ENCODE measurements at places on chromosomes 1 and 21. TPM values are rescaled to one million over a fixed set of nuclear protein-coding genes. Genes with fewer than 3 reads are reported as not detected.

DCST2 gene
- 0.29 TPM for total RNA-seq

PTGFR gene
- total RNA-seq = not detected

- peak; percentile 95 for DNase-seq
These were observed at the start of gene DEDD for GRCh38 chr1:161132410-161133219. Gene DEDD (minus strand): TSS chr1:161132667. CDS start chr1:161124462, 8,205 bp downstream.

DNA sequence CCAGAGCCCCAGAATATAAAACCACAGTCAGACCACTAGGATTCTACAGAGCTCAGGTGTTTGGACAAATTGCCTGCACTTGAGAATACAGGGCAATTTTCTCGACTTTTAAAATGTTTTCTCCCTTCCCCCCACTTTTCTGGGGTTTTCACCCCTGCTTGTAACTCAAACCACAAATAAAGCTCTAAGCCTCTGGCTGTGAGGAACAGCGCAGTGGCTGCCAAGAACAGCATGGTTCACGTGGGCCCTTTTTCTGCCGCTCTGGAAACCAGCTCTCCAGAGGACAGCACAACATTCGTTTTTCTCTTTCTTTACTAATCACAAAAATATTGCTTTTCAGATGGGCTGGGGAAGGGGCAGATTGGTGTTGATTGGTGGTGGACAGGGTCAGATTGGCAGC lies 102.2 kb upstream of the JUN start:
- DNase-seq = no peak

DENND1B gene
- total RNA-seq = 30.3 TPM

DNA sequence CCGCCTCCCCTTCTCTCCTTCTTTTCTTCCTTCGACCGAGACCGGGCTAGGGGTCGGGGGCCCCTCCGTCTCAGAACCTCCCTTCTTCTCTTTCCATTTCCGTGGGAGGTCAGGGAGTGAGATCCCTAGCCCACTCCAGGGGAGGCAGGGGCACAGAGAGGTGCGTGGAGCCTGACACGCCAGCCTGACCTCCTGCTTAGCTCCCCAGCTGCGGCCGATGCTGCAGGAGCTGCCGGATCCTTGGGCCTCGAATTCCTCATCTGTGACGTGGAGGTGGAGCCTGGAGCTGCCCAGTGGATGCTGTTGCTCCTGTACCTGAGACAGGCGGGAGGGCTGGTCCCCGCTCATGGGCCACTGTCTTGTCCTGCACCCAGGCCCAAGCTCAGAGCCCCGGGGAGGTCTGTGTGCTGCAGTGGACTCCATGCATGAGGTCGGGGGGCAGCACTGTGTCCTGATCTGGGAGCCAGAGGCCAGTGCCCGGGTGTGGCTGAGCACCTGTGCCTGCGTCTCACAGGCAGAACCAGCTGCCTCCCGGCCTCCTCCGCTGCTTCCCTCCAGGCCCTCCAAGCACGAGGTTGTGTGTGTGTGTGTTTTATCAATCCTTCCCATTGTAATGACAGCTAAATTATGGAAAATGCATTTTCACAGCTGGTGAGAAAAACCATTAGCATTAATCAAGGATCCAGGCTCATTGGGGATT lies 55.3 kb upstream of the TTC34 start:
- no peak for DNase-seq

DNA sequence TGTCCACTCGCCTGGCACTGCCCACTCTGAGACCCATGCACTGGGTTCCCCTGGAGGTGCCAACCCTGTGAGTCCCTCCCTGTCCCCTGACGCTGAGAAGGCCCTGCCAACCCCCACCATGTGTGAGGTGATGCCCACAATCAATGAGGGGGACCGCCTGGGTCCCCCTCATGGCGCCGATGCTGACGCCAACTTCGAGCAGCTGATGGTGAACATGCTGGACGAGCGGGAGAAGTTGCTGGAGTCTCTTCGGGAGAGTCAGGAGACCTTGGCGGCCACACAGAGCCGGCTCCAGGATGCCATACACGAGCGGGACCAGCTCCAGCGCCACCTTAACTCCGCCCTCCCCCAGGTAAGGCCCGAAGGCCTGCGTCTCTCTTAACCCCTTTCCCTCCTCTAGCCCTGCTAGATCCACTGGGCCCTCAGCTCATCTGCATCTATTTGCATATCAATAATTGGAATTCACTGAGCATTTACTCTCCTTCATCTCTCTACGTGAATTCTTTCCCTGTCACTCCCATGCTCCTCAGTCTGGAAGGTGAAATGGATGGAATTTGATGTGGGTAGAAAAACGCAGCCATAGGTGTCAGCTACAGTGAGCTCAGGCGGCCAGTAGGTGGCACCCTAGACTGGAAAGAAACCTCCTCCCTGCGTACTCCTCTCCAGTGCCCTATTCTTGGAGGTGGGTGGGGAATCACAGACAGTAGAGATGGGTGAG lies 12.8 kb downstream of the PPFIA4 start:
- peak; percentile 72 for DNase-seq

DNA sequence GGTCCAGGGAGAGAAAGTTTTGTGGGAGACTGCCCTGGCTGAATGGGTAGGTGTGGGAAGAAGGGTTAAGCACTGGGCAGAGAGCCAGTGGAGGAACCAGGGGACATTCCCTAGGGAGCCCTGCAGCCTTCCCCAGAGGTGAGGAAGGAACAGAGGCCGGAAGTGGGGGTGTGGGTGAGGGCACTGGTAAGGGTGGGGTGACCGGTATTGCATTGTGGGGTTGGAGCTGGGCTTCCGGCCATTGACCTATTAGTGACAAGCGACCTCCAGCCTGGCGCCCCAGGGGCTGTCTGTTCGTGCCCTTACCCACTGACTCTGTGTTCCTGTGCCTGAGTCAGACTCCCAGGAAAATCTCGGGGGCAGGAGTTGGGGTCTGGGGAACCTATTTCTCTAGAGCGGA lies 3.5 kb upstream of the TSPAN1 start:
- DNase-seq = no peak

NPL gene
- total RNA-seq = 10.1 TPM

RASAL2 gene
- total RNA-seq = not detected

ETV3L gene
- total RNA-seq = not detected

GRCh38 chr1:15618077-15618654 lies 908 bp downstream of the DDI2 start:
- no peak for DNase-seq

Data from activated CD8-positive, alpha-beta memory T cell treated with anti-CD3 and anti-CD28 coated beads, Interleukin-2, amount 10 ng/mL, durations not matched to agents 7 days and 5 days (primary cell).